ENCODE measurements at places on chromosomes 11 and 22.

GRCh38 chr11:12053606-12054361 is 45.4 kb upstream of the DKK3 start:
- DNase-seq = no peak

- DNase-seq = no peak
These were observed 17.3 kb upstream of the INSC start for GRCh38 chr11:15097411-15097810.

- DNase-seq = no peak
These were observed 93.1 kb upstream of the SPON1 start for GRCh38 chr11:13869398-13869886.

DNA sequence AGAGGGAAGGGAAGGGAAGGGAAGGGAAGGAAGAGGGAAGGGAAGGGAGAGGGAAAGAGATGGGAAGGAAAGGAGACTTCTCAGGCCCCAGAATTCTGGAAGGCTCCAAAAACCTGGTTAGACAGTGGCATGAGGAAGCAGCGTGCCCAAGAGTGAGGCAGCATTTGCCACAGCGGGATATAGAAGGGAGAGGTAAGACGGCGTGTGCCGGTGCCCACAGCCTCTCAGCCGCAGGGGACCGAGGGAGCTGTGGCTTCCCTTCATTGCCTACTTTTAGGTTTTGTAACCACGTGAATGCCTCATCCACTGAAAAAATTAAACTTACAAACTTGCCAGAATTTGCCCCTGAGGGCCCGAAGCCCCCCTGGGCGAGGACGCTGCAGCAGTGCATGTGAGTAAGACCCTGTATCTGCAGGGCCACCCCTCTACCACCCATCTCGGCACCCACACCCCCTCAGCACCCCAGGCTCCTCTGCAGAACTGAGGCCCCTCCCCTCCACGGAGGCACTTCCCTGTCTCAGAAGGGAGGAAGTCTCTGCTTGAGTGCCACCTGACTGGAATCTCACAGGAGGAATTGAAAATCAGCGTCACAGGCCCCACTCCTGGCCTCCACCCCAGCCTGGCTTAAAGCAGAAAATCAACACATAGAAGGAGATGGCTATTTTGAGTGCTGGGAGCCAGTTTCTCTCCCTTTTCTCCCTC is 58.1 kb downstream of the LINC01488 start:
- DNase-seq = peak; percentile 59

- no peak for DNase-seq
These were observed 182.1 kb upstream of the NAV2 start for GRCh38 chr11:19530505-19530904.

- no peak for DNase-seq
These were observed 43.7 kb downstream of the MAML2 start for GRCh38 chr11:96299155-96299888.

- DNase-seq = no peak
These were observed 8.7 kb downstream of the DLAT start for GRCh38 chr11:112033902-112034301.

DNA sequence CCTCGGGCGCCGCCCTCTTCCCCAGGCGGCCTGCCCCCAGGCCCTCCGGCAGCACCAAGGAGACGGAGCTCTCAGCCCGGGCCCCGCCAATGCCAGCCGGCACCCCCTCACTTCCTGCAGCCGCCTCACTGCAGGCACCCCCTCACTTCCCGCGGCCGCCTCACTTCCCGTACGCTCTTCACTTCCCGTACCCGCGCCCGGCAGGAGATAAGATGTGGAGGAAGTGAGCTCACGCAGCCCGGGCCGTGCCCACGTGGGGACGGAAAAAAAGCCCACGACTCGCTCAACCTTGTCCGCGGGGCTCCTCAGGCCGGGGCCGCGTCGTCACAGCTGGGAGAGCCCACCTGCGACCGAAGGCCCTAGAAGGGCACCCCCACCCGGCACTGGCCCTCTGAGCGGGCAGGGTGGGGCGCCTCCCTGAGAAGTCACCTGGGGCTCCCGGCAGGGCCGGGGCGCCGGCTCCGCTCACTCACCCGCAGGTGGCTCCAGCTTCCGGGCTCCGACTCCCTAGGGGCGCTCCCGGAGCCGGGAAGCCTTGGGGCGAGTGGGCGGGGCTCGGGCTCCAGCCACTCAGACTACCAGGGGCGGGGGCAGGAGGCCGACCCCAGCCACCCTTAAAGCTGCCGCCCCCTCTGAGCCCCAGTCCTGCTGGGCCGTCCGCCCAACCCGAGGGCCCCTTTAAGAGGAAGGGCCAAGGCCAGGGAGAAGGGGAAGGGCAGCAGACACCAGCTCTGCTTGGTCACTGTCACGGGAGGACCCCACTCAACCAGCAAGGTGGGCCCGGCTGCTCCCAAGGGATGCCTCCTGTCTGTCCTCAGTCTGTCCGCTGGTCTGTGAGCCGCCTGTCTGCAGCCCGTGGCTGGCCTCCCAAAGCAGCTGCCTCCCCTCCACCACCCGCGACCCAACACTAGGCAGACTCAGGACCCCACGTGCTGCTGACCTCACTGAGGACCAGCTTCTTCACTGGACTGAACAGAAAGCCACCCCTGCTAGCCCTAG is 31.4 kb downstream of the PISD start:
- DNase-seq = peak; percentile 85

DNA sequence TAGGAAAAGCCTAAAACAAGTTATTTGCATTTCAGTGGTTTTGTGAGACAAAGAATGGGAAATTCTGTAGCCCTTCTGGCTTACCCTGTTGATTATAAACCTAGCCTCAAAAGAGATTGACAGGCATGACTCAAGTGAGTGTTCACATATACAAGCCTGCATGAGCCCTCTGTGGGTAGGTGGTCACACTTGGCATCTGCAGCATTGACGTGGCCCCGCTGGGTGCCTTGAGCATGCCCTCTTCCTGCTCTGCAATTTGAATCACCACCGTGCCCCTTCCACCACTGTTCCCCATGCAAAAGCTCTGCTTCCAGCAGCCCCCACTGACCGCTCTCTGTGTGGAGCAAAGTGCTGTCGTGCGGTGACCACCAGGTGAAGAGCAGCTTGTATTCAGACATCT is 21.0 kb upstream of the ADSL start:
- DNase-seq = no peak

GRCh38 chr11:83035070-83035854 is 36.4 kb downstream of the RAB30 start:
- DNase-seq = no peak

DNA sequence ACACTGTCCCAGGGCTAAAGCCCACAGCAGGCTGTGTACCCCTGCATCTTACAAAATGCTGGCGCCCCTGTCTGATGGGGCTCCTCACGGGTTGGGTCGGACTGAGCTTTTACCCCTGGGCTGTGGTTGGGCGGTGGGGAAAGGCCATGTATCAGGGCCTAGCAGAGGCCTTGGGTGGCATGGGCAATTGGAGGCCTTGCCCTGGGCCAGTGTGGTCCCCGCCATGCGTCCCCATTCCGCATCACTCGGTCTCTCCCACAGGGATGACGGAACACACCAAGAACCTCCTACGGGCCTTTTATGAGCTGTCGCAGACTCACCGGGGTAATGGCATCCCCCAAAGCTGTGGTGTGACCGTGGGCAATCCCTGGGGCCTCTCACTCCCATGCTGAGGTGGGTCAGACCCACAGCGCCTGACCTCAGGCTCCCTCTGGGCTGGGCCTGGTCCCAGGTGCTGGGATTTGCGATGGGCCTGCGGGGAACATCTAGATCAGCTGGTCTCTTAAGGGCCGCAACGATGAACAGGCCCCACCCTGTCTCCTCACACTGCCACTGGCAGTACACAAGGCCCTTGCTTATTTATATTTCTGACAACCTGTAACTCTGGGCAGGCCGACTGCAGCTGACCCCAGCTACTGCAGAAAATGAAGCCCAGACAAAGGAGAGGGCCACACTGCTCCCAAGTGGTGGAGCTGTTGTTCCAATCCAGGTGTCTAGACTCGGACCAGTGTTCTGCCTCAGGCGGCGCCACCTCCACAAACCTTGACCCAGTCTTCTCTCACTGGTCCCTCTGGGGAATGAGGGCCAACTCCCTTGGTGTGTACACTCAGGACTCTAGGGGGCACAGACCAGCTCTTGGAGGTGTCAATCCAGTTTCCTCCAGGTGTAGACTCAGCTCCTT is 12.3 kb downstream of the SLC16A8 start:
- peak; percentile 9 for DNase-seq

GRCh38 chr11:85805387-85805786 is 5.6 kb downstream of the SYTL2 start:
- no peak for DNase-seq

- DNase-seq = no peak
These were observed 16.6 kb downstream of the OR10D3 start for GRCh38 chr11:124199702-124200101.

DNA sequence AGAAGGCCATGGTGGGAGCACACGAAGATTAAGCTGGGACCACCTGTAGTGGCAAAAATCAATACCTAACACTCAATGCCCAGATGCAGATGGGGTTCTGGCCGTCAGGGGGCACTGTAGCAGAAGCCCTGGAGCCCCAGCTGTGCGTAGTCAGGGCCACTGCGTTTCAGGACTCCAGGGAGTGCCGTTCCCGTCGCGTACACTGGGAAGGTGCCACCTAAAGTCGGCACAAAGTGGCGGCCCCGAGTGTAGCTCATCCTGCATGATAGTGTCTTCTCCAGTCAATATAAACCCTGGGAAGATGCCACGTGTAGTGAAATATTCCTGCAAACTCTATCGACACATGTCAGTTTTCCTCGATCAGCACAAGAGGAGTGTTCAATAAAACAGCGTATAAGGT is 123.8 kb upstream of the NTM start:
- DNase-seq = no peak

- no peak for DNase-seq
These were observed 76.7 kb downstream of the ATG16L2 start for GRCh38 chr11:72890881-72891280.

DNA sequence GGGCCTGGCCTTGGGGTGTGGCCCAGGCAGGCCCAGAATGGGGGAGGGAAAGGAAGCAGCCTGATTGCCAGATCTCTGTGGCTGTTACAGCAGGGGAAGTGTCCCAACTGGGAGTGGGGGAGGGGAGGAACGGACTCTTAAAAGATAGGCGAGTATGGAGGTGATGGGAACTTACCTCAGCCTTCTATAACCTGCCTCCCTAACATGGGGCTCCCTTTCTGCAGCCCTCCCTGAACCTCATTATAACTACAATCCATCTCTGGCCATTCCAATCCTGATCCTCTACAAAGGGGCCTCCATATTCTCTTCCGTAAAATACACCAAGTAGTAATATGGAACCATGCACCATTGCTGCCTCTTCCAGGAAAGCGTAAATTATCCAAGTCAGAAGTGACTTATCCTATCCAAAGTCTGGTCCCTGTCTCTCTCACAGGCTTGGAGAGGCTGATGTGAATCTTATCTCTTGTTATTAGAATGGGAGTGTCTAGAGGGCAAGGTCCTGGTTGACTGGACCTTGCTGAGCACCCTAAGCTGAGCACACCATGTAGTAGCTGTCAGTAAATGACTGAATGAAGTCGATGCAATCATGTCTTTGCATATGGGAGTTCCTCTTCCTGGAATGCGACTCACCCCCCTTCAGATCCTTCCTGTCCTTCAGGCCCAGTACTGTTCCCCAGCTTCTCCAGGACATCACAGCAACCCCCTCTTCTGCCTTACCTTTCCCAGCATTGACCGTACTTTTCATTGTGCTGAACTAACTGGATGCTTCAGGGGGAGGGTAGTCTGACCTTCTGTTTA is 5.9 kb downstream of the RHOG start:
- DNase-seq = no peak

DNA sequence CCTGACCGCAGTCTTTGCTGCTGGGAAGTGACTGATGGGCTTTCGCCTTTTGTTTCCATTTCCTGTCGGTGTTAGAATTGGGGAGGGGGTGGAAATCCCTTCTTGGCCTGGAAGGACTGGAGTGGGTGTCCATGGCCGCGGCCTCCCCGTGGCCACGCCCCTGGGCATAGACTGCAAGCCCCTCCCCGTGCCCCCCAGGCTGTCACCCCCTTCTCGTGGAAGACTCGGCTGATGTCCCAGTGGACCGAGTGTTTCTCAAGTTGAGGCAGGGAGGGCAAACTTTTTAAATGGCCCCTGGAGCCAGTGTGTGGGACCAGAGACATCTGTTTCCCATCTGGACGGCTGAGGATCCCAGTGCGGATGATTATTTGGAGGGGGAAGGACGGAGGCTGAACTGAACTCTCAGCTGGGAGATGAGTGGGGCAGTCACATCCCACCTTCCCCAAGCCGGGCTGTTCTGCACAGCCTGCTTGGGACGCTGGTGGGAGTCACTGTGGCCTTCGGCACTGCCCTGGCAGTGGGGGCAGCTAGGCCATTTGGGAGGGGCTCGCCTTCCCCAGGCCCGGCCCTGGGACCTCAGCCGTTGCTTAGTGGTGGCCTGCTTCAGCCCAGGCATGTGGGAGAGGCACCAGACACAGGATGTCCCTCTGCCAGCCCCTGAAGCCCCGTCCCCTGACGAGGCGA is 1.6 kb downstream of the CD81 start:
- DNase-seq = peak; percentile 74

GRCh38 chr11:90447618-90448017 is 224.8 kb upstream of the CHORDC1 start:
- no peak for DNase-seq

DNA sequence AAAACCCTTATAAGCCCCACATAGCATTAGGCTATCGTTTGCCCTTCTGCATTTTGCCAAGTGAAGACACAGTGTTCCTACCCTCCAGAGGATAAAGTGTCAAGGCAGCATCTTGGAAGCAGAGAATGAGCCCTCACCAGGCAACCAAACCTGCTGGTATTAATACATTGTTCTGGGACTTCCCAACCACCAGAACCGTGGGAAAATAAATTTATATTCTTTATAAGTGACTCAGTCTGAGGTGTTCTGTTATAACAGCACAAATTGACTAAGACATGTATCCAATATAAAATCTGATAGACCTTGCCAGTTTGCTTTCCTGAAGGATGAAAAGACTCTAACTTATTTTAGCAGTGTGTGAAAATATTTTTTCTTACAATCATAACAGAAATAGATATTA is 792.5 kb upstream of the LRRC4C start:
- no peak for DNase-seq

DNA sequence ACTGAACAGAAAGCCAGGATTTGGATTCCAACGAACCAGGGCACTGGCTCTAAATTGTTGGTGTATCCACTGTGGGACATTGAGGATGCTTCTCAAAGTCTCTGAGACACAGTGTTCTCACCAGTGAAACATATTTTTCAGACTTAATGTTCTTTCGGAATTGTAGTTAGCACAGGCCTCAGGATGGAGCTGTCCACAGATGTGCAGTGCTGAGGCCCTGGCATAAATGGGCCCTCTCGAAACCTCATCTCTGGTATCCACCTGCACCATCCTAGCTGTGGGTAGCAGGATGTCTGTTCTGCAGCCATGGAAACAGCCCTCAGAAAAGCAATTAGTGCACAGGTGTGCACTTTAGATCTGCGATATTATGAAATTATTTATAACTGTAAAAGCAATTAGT is 656.8 kb downstream of the TBC1D22A start:
- DNase-seq = no peak

- no peak for DNase-seq
These were observed 54.9 kb downstream of the EXT2 start for GRCh38 chr11:44150401-44150800.

GRCh38 chr11:93659841-93660240 is 1.6 kb upstream of the CEP295 start:
- no peak for DNase-seq

All from right hindlimb (tissue), 1 donor.